ENCODE measurements at places on chromosomes 4 and X.

DNA sequence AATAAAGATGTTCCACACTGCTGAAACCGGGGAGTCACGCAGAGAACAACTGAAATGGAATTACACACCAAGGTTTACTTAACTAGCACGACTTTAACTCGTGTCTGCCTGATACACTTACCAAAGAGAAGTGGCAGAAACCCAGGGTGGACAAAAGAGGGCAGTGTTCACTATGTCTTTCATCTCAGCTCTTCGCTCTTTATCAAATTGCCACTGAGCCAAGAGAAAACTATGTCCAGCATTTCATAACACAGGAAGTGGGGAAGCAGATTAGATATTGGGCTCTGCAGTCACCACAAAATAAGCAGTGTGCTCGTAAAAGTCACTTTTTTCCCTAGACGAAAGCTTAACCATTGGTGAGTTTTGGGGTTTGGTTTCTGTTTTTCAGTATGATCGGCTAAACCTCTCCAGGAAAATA is 155.7 kb downstream of the CHIC2 start:
- peak; percentile 96 for DNase-seq

GRCh38 chr4:137425281-137425680 is 107.0 kb downstream of the PCDH18 start:
- DNase-seq = no peak

GRCh38 chr4:80614319-80614718 is 278.8 kb downstream of the CFAP299 start:
- DNase-seq = no peak

GRCh38 chrX:72110051-72110875 is 21.5 kb downstream of the RTL5 start:
- DNase-seq = no peak

DNA sequence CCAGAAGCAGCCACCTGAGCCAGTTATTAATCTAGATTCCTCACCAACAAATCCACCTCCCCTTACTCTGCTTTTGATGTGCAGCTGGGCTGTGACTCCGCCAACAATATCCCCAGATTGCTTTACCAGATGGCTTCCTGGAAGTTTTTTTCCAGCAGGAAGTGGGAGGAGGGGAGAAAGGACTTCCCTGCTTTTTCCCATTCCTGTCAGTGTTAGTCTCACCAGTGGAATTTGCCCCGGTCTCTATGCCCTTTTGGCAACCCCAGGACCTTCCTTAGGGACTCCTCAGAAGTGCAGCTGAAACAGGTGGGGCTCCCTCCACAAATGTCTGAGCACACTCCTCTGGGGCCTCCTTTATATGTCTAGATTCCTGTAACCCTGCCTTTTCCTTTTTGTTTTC is 465.2 kb upstream of the IGFBP7 start:
- no peak for DNase-seq

GRCh38 chrX:139883984-139884383 is 48.9 kb downstream of the ATP11C start:
- no peak for DNase-seq

DNA sequence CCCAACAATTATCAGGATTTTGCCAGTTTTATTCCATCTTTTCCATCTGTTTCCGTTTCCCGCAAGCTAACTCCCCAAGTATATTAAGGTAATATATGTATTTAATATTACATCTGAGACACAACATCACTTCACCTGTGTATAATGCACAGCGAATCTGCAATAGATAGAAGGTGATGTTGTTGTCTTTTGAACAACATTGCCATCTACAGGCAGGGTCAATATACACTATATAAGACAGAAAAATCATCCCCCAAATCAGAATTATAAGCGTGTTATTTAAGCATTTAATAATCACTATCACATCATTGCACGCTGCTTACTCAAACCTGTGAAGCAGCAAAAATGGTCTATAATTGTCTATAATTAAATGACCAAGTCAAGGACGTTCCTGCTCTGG is 1115.5 kb downstream of the NLGN4X start:
- DNase-seq = no peak

DNA sequence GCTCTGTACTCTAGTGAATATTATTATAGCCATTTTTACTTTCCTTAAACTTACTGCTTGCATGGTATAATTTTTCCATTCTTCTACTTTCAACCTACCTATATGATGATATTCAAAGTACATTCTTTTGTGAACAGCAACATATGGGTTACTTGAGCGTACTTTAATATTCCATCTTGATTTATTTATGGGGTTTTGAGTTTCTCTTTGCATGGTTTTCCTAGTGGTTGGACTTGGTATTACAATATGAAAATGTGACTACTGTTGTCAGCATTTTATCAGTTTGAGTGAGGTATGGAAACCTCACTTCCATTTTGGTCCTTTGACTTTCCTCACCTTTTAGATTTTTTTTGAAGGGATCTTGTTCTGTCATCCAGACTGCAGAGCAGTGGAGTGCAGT is 35.9 kb downstream of the ADGRG4 start:
- DNase-seq = no peak

GRCh38 chr4:185839770-185840169 is 27.8 kb upstream of the SORBS2 start:
- DNase-seq = no peak

GRCh38 chr4:103329642-103330041 is 131.5 kb upstream of the CENPE start:
- no peak for DNase-seq

DNA sequence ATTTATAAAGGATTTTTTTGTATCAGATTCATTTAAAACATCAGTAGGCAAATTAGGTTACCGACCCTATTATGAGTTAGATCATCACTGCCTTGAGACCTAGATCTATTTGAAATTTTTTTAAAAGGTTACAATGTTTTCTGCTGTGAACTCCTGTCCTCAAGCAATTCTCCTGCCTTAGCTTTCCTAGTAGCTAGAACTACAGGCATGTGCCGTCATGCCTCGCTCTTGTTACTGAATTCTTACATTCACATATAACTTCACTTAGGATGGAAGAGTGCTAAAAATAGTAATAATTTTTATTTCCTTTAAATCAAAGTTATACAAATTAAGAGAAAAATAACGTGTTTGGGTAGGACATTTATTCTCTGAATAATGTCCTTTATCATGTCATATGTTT is 75.5 kb upstream of the MAOA start:
- DNase-seq = no peak

DNA sequence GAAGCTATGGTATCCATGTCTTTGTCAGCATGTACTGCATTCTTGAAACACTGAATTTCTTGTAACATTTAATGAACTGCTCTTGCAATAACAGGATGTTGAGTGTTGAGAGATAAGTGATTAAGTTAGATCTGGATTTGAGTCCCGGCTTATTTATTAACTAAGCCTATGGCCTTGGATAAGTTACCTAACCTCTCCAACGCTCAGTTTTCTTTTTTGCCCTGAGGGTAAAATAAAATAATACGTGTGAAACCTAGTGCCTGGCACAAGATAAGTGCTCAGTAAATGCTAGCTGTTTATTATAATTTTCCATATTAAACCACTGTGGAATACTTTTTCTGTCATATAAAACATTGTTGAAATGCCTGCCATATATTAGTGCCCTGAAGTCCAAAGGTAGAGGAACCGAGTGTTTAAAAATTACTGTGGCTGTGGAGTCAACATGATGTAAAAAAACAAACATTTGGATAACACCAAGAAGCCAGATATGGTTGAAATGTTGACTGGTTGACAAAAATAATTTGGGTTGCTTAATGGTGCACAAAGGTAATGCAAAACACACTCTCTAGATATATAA is 58.6 kb upstream of the ALB start:
- DNase-seq = no peak

- no peak for DNase-seq
These were observed 87.4 kb upstream of the GK2 start for GRCh38 chr4:79495447-79495846.

All from EH (cell line).